Activated CD8-positive, alpha-beta memory T cell treated with anti-CD3 and anti-CD28 coated beads for 1 hour (primary cell): ENCODE measurements at places on chromosomes 11 and 22.

DNA sequence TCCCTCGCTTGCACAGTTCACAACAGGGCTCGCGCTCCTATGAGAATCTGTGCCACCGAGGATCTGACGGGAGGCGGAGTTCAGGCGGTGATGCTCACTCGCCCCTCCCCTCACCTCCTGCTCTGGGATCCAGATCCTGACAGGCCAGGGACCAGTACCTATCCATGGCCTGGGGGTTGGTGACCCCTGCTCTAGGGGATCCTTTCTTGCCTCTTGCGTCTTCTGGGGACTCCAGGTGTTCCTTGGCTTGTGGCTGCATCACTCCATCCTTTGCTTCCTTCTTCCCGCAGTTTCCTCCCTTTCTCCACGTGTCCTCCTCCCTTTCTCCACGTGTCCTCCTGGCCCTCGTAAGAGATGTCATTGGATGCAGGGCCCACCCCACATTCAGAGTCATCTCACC is 30.6 kb upstream of the KRTAP5-7 start:
- DNase-seq, result no peak

- DNase-seq, result no peak
Measured at GRCh38 chr11:14251754-14252153, 107.2 kb downstream of the RRAS2 start.

DNA sequence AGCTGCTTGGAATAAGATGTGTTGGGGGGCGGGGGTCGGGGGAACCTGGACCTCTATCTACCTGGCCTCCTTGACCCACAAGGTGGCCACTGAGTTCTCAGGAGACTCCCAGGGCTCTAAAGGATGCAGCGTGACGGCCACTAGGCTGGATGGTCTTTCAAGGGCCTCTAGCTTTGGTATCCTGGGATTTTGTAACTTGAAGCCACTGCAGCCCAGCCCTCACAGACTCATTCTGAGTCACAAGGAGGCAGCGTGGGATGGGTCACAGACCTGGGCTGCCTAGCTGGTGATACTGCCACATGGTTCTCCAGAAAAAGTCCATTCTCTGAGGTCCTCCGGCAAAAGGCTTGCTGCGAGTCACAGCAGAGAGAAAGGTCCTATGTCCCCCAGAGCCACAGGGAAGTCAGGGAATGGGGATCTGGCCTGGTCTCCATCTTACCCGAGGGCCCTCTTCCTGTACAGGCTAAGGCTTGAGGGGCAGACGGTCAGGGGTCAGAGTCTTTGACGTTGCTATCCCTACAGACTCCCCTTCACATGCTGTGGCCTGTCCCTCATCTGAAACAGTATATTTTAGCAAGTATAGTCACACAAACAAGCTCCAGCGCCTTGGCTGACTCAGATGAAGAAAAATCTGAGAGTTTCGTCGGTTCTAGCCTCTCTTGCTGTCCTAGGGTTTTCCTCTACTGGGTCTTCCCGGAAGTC is 52.4 kb downstream of the KCNC1 start:
- DNase-seq, result no peak

- no peak for DNase-seq
Measured at GRCh38 chr22:48805516-48805915, 1022.2 kb downstream of the BRD1 start.

DNA sequence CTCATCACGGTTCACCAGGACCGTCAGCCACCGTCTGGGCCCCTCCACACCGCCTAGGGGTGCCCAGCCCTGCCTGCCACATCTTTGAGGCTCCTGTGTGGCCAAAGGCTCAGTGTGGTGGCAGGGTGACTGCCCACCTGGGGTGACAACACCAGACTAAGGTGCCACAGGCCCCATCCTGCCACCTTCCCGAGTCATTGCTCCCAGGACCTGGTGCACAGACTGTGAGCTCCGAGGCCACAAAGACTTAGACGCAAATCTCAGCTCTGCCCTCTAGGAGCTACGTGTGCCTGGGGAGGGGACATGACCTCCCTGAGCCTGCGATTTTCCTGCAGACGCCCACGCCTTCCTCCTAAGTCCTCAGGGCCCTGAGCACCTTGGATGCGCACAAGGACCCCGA is 36.5 kb downstream of the KIAA0930 start:
- DNase-seq, result no peak

DNA sequence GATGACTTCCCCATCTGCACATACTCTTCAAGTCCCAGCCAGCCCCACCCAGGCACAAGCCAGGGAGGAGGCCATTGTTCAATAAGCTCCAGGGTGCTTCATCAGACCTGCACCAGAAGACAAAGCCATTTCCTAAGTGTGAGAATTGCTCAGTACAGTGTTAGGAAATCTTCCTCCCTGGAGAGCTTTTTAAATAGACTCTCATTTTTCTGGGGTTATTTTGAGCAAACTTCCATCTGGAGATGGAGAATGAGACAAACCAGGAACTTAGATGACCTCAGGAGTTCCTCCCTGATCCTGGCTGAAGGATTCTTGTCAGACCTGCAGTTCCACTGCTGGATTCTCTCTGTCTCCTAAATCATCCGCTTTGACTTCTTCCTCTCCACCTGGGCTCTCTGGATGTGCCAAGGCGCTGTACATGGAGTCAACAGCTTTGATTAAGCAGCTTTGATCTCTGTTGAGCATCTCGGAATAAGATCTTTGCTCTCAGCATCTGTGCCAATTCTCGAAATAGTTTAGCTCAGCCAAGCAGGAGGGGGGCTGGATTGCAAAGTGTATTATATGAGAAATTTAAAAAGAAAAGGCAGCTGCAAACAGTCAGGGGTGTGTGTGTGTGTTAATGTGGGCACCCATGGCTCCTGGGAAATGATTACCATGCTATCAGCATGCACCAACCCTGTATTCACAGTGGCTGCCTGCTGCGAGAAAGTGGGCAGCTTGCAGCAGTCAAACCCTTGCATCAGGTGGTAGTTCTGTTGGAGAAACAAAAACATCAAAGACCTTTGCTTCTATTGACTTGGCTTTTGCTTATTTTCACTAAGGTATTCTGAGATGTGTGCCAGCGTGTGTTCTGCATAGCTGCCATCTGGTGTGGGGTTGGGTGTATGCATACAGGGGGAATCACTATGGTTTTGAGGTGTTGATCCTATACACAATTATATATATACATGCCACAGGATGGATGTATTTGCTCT is 70.2 kb upstream of the NAV2 start:
- DNase-seq, result no peak

DNA sequence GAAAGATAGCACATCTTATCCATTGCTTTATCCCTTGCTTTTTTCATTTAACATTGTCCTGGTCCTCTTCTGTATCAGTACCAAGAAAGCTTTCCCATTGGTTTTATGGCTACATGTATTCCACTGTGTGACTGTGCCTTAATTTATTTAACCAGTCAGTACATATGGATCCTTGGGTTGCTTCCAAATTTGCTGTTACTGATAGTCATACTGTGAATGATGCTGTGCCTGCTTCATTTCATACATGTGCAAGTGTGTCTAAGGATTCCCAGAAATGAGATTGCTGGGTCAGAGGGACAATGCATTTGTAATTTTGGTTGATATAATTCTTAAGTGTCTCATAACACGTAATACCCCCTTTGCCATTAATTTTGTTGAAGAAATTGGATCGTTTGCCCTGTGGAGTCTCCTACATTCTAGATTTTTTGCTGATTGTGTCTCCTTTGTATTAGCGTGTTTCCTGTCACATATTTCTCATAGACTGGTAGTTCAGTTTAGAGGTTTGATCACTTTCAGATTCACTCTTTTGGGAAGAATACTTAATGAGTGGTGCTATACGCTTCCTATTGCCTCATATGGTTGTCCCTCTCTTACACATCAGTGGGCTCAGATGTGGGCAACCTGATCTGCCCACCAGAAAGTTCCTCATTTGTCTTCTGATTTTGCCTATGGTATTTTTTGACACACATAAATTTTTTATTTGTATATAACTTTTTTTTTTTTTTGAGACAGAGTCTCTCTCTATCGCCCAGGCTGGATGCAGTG is 35.3 kb downstream of the MYBPC3 start:
- no peak for DNase-seq

- no peak for DNase-seq
Measured at GRCh38 chr11:33843018-33843417, 48.9 kb downstream of the LMO2 start.

- no peak for DNase-seq
Measured at GRCh38 chr22:33656808-33657628, 263.3 kb downstream of the LARGE1 start.

DNA sequence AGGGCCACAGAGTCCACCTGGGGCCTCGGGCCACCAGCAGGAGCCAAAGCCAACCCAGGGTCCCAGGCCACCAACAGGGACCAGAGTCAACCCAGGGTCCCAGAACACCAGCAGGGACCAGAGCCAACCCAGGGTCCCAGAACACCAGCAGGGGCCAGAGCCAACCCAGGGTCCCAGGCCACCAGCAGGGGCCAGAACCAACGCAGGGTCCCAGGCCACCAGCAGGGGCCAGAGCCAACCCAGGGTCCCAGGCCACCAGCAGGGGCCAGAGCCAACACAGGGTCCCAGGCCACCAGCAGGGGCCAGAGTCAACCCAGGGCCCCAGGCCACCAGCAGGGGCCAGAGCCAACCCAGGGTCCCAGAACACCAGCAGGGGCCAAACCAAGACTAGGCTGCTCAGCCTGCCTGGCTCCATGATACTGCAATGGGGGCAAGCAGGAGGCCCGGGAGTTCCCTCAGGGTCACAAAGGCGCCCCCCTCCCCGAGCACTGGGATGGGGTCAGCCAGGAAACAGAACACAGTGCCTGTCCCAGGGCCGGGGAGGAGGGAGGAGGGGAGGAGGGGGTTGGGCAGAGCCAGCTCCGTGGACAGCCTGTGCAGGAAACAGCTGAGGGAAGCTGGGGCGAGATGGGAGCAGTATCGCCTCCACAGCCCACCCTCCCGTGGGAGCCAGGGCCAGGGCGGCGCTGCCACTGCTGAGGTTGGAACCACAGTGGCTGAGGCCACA is 62.0 kb upstream of the PRR5 start:
- no peak for DNase-seq

GRCh38 chr11:124977006-124977405 is 23.0 kb downstream of the CCDC15 start:
- no peak for DNase-seq

GRCh38 chr11:117796872-117797529 is at the start of gene DSCAML1:
DSCAML1 (minus strand) TSS chr11:117797216; CDS start chr11:117797079, 137 bp downstream.
- DNase-seq, result peak; percentile 29

GRCh38 chr11:66981976-66982578 is 7.0 kb downstream of the C11orf86 start:
- DNase-seq, result no peak

- DNase-seq, result no peak
Measured at GRCh38 chr11:130839981-130840666, 76.2 kb downstream of the SNX19 start.

DNA sequence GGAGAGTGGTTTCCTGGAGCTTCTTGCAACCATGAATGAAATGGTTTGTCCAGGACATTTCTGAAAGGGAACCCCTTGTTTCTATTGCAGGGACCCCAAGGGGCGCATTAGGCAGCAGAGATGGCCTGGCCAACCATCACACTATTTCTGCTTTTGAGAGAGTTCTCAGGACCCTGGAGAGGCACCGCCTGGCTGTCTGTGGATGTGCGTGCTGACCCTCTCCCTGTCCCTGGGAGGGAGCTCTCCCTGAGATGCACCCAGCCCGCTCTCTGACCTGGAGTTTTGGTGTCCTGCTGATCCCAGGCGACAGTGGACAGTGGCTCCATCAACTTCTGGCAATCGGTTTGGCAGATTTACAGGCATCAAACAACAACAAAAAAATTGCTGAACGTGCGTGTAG is 80.3 kb upstream of the SLC22A12 start:
- no peak for DNase-seq

DNA sequence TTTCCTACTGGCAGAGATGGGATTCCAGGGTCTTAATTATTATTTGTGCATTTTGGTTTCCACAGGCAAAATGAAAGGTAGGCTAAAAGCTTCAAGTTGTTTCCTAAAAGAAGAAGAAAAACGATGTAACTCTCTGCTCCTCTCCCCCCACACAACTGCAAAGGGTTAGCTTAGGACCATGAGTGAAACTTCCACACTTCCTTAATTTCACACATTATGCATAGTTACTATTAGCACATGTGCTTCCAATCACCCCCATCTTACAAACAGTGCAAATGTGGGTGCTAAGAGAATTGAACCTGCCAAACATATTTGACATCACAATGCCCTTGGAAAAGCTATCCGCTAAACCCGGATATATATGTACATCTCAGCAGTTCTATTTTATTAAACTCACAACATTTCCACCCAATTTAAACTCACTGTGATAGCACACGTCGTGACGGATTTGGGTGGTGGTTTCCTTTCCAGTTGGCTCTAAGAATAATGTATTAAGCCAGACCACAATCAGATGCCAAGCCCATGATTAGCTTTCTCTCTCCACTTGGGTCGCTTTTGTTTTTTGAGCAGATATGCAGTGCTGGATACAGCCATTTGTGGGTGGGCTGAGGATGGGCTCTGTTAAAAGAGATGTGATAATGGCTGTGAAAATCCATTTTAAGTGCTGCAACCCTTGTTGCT is 245.0 kb upstream of the POU2AF2 start:
- no peak for DNase-seq

DNA sequence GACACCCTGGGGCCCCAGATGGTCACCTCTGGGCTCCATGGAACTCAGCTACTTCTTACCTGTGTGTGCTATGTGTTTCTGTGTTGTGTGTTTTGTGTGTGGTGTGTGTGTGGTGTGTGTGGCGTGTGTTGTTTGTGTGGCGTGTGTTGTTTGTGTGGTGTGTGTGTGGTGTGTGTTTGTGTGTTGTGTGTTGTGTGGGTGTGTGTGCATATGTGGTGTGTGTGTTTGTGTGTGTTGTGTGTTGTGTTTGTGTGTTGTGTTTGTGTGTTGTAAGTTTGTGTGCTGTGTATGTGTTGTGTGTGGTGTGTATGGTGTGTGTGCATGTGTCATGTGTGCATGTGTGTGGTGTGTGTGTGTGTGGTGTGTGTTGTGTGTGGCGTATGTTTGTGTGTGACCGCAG is 3.8 kb upstream of the WNT7B start:
- DNase-seq, result no peak

GRCh38 chr22:22834783-22835182 is 52.8 kb upstream of the IGLL5 start:
- no peak for DNase-seq

DNA sequence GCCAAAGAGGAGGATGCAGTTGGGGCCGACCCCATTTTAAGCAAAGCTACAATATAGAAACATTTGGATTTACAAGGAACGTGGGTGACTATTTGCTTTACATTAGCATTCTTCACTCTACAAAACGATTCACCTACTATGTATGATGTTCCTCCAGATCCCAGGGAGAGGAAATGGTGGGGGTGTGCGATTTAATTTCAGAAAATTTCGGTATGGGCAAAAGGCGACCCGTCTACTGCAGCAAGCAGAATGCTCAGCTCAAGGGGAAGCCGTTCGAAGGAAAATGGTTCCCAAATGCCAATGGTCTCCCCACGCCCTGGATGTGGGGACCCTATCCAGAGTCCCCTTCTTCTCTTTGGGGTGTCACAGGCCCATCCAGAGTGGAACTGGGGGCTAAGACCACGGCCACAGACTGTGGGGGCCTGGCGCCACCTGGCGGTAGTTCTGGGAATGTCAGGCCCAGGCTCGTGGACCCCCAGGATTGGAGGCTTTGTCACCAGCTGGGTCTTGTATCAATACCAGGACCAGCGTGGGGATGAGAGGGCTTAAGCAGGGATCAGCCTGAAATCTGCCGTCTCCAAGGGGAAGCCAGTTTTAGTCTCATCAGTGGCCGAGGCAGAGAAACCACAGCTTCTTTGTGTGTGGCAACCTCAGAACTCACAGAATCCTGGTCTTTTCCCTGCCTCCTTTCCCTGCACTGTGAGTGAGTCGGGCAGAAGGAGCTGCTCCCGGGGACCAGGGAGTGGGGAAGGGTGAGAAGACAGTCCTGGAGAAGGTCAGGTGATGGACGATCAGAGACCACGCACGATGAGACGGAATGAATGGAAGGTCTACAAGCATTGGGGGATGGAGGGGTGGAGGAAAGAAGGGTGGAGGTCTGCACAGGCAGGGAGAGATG is 8.4 kb downstream of the LRRC10B start:
- DNase-seq, result peak; percentile 49
